ENCODE measurements at places on chromosomes 7 and 10.

- no peak for DNase-seq
These were observed 87.7 kb upstream of the TMEM168 start for GRCh38 chr7:112877691-112878460.

- peak; percentile 64 for DNase-seq
These were observed 11.5 kb upstream of the DLD start for GRCh38 chr7:107879400-107880035.

DNA sequence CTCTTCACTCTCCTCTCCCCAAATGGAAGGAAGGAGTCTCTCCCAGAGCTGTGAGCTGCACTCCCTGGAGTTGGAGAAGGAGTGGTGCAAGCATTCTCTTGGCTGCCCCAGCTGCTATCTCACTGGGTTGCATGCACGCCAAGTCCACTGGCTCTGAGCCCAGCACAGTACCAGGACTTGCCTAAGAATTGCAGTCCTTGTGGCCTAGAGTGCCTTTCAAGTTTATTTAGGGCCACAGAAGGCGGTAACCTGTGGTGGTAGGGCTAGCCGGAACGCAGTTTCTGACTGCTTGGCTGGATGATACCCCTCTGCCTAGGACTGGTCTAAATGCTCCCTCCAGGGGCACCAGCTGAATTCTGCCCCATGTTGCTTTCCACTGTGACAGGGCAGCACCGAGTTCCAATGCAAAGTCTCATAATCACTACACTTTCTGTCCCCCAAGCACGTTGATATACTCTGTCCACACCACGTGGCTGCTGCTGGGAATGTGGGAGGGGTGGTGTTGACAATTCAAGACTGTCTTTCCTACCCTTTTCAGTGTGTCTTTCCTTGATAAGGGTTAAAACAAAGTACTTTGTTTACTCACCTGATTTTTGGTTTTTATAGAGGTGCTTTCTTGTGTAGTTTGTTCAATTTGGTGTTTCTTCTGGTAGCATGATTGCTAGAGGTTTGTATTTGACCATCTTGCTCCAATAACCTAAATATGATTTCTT, 57.0 kb downstream of the PHTF2 start:
- no peak for DNase-seq

- no peak for DNase-seq
These were observed 136.8 kb downstream of the PTN start for GRCh38 chr7:137206770-137207169.

- no peak for DNase-seq
These were observed 59.3 kb downstream of the CDCA7L start for GRCh38 chr7:21886396-21886795.

GRCh38 chr10:92290076-92290836, 622 bp downstream of the CPEB3 start:
- no peak for DNase-seq

DNA sequence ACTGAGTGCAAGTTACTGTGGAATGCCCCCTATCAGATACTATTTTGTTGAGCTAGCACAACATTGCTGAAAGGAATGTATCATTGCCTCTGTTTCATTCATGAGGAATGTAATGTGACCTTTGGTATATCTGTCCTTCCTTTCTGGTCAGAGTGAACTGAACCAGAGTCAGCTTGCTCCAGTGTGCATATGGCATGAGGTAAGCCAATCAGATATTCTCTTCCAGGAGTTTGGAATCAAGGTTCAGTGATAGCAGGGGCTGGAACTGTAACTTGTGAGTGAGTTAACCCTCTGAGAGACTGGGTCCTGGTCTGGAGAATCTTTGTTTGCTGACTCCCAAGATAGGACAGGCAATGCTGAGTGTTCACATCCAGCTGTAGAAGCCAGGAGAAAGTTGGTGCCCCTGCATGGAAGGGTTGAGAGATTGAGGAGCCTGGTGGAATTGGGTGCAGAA, 45.3 kb upstream of the OSBPL3 start:
- no peak for DNase-seq

- no peak for DNase-seq
These were observed 1212.4 kb upstream of the PHF14 start for GRCh38 chr7:9761224-9761623.

DNA sequence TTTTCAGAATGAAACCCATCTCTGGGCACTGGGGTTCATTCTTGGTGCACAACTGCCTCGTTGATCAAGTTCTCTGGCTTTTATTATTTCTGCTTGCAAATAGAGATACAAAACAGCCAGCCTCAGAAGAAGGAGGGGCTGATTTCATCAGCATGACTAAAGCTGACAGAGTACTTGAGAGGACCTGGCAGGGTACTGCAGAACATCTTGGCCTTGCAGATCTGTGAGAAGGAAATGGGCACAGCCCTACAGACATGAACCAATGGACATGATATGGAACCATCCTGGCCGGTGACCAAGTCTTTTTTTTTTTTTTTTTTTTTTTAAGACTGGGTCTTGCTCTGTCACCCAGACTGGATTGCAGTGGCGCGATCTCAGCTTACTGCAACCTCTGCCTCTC, 240.6 kb downstream of the VTI1A start:
- no peak for DNase-seq

DNA sequence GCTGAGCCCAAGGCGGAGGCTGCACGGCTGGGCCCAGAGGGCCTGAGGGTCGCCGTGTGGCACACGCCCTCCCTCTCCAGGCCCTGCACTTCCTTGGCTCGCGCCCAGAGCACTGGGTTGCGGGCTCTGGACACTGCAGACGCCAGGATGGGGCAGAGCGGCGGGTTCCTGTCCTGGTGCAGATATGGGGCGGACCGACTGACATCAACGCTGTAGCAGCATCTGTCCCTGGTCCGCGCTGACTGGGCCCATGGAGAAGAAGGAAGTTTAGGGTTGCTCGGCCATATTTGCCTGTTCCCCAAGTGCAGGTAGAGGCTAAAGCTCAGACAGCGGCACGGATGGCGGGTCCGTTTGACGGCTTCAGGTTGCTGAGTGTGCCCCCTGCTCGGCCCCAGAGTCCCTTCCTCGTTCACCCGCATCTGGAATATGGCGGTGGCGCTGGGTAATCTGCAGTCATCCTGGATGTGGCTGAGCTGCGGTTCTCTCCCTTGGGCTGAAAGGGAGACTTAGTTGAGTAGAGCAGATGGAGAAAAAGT, 116.1 kb downstream of the OR13A1 start:
- no peak for DNase-seq

DNA sequence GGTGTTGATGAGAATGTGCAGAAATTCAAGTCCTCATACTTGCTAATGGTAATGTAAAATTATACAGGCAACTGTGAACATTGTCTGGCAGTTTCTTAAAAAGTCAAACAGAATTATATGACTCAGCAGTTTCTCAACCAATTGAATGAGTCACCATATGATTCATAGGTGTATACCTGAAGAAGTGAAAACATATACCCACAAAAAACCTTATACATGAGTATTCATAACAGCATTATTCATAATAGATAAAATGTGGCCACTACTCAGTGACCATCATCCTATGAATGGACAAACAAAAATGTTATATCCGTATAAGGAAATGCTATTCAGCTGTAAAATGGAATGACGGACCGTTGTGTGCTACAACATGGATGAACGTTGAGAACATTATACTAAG, 253.5 kb downstream of the MALRD1 start:
- no peak for DNase-seq

DNA sequence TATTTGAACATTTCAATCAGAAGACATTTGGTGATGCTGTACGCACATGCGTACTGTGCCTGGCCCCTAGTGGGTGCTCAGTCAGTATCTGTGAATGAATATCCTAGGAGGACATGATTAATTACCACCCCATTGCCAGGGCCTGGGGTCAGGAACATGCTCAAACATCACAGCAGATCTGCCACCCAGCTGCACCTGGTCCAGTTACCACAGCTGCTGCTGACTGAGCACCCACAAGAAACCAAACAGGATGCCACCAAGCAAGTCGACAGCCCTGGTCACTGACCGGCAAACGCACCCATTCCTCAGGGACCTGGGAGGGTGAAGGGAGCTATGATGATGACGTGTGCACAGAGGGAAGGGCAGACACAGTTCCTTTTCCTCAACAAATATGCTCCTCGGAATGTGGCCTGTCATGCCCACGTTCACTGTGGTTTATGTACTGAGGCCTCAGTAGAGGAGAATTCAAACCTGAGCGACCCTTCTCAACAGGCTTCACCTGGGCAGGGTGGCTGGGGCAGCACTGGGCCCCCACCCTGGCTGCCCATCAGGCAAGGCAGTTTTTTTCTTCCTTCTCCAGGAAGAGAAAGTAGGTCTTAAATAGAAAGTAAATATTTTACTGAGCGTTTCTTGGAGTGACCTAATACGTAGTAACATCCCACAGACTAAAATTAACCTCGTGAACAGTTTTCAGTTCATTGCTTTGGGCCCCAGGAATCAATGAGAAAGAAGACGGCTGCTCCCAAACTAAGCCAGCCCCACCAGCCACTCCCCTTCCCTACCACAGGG, 13.4 kb downstream of the CTBP2 start:
- DNase-seq = no peak

DNA sequence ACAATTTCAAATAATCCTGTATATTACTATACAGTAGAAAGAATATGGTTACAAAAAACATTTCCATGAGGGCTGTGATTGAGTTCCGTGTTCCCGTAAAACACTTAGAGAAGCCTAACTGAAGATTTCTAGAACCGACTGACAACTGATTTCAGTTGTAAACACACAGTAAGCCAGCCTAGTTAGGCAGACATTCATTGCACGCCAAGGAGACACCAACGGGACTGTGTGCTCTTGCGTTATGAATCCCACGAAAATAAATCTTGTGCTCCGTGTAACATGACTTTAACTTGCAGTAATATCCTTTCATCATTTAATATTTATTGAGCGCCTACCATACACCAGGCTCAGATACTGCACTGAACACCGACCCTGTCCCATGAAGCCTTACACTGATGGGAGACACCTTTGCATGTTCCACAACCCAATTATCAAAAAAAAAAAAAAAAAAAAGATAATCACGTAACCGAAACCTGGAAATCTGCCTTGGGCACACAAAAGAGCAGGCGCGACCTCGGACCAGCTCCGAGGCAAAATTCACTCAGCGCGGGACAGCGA, 420 bp upstream of the KLHL7 start:
- no peak for DNase-seq

- peak; percentile 75 for DNase-seq
These were observed 434.5 kb downstream of the SUGCT start for GRCh38 chr7:40569326-40569725.

- no peak for DNase-seq
These were observed 188.4 kb upstream of the COL1A2 start for GRCh38 chr7:94206295-94206694.

DNA sequence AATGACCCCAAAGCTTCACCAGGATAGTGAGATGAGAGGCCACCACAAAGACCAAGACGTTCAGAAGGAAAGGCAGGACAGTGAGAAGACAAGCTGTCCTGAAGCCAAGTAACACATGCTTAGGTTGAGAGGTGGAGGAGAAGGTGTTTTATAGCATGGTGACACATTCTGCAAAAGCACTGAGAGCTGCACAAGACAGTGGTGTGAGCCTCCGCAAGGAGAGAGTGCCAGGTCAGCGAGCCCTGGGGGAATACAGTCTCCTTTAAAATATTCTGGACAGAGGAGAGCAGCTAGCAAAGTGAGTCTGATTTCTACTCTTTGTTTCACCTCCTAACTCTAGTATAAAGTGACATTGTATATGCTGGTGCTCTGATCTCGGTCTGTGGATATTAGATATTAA, 68.0 kb upstream of the VKORC1L1 start:
- DNase-seq = no peak

- no peak for DNase-seq
These were observed 22.2 kb upstream of the BAIAP2L1 start for GRCh38 chr7:98423043-98423442.

DNA sequence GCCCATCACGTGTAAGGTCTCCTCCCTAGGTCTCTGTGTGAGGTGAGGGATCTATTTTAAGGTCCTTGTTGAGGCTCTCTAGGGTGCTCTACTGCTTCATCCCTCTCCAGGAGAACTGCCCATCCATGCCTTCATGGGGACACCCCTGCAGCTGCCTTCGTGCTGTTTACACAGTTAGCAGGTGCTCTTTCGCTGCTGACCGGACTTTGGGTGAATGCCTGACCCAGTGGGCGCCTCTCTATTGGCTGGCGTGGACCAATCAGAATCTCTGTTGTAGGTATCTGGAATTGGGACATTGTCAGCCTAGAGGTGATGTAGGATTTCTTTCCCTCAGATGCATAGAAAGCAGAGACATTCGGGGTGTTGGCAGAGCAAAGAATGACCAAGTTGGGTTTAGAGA, 38.7 kb upstream of the HMX3 start:
- no peak for DNase-seq

DNA sequence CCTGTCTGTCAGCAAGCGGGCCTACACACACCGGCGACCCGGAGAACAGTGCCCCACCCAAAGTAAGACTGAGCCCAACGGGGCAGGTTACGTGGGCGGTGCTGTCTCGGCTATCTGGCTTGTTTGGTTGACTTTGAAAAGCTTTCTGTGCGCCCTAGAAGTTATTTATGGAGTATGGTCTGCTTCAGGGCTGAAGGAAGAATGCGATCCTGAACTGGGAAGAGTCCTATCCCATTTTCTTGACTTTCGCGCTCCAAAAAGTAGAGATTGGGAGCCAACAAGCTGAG, 1.5 kb downstream of the INA start:
- no peak for DNase-seq

GRCh38 chr10:129875993-129876726, 87.9 kb downstream of the EBF3 start:
- no peak for DNase-seq

- DNase-seq = no peak
These were observed 16.6 kb downstream of the GNAI1 start for GRCh38 chr7:80151274-80151665.

- peak; percentile 50 for DNase-seq
These were observed 287.8 kb upstream of the CDC14C start for GRCh38 chr7:48636391-48637015.

GRCh38 chr10:69953851-69954250, 98.8 kb upstream of the MACROH2A2 start:
- DNase-seq = peak; percentile 34

DNA sequence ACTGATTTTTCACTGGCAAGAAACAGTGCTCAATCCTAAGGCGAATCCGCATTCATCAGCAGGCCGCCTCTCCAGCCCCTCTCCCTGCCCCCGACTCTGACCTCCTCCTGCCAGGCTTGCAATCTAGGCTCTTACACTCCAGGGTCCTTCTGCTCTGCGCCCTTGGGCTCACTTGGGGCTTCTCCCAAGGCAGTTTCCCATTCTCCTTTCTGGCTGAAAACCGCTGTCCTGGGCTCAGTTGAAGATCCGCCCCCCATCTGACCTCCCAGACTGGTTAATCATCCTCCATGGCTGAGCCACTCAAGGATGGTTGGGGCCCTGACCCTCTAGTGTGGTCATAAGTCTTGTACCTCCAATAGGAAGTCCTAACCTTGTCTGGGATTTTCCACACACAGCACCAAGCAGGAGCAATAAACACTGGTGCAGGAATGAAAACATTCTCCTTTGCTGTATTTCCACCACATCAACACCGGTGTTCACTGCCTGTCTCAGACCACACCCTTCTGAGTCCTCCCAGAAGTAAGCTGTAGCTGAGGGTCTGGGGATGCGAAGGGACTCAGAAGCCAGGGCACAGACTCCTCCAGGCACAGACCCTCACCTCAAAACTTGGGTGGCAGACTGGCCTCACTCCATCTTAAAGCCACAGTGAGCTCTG, 42.4 kb downstream of the TNS3 start:
- DNase-seq = no peak
